Stimulated activated CD8-positive, alpha-beta memory T cell treated with anti-CD3 and anti-CD28 coated beads, Interleukin-4, amount 100 ng/mL, for 4 hours (primary cell): ENCODE measurements at places on chromosomes 4 and X.

DNA sequence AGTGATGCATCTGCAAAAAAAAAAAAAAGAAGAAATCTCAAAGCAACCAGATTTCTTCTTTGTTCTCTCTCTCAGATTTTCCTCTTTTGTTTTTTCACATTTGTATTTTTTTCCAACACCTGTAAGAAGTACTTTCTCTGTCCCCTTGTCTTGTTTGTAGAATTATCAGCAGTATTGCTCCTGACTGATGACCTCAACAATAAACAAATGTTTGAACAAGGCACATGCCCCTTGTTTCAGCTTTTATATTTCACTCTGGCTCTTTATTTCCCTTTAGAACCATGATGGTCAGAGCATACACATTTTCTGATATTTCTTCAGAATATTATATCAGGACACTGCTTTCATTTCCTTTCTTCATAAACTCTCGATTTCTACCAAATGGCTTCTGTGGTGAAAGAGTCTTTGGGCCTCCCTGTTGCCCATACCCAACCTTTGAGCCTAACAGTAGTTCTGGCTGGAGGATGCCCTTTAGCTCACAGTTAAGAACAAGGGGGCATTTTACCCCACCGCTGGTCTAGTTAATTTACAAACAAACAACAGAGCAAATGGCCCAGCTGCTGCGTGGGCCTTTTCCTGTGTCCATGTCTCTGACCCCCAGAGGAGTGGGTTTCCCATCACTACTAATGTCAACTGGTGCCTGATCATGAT, 142.5 kb upstream of the SMAD1 start:
- no peak for DNase-seq

DNA sequence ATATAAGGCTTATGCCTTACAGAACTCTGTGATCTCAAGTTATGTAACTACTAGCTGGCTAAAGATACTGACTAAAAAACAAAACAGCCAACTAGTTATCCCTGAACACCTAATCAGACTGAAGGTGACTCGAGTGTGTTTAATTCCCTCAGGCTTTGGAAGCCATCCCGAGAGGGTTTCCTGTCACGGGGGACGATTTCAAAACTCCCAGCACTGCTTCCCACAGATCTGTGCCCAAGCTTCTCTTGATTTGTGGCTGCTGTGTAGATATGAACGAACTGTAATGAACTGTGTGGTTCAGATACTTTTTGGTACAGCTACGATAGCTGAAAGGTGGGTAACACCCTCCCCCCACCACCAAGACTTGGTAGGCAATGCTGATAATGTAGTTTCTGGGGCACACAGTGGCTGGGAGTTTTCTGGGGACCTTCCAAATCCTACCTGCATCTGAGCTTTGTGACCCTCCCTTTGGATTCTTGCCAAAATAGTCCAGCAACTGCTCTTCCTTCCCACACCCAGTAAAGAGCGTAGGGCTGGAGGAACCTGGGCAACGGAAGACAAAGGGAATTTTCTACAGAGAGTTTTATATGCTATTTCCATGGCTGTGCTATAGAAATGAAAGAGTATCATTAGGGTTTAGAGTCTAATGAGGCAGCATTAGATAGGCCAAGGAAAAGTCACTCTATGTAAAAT, 148.8 kb downstream of the MGST2 start:
- no peak for DNase-seq

DNA sequence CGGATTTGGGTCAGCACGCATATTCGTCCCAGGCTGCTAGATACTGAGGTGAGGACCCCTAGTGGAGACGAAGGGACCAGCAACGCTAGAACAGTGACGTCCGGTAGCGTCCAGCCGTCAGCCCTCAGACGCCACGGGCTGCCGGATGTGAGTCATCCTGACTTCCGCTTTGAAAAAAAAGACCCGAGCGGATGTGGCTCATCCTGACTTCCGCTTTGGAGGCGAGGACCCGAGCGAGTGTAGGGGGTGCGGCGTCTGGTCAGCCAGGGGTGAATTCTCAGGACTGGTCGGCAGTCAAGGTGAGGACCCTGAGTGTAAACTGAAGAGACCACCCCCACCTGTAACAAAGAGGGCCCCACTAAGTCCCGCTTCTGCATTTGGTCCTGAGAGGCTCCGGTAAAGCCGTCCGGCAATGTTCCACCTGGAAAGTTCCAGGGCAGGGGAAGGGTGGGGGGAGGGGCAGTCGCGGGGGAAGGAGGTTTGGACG, at the start of gene MAGEB2:
MAGEB2 (plus strand) TSS at position 207 of the 487 bp plus-strand sequence. CDS start 3,018 bp downstream, outside the sequence.
- DNase-seq: no peak

DNA sequence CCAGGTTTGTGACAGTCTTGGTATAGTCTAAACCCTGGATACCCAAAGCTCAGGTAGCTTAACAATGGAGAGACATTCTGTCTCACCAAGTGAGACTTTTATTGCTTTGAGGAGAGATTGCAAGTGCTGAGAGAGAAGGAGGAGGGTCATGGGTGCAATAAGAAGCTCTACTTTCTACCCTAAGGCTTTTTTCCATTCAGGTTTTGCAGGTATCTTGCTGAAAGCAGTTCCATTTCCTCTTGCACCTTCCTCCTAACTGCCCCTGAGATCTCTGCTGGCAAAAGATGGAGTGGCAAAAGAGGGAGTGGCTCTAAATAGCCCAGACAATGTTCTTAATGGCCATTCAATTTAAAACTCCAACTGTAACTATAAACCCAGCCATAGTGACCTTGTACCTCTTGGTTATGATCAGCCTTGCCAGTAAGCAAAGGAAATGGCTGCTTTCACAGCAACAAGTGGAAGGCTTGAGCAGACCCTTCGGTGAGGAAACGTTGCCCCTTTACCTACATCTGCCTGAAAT, 105.6 kb upstream of the CPEB2 start:
- no peak for DNase-seq

DNA sequence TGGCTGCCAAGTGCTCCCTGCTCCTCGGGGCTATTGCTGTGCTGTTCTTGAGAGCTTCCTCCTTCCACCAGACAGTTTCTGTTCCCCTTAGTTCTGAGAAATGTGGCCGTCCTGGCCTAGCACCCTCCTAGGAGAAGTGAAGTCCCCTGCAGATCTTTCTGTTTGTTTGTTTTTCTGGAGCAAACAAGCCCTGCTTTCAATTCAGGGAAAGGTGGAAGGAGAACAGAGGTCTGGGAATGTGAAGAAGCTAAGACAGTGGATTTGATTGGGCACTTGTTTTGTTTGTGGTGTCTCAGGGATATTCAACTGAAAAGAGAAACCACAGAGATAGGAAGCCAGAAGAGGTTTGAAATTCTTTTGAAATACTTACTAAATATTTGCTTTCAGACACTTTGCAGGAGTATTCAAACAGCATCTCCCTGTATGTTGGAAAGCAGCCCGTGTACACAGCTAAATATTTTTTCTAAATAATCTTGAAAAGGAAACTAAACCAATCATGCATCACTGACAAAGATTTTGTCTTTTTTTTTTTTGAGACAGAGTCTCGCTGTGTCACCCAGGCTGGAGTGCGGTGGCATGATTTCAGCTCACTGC, 36.5 kb upstream of the PPM1K start:
- no peak for DNase-seq

GRCh38 chr4:153090670-153091385, 113.4 kb upstream of the TRIM2 start:
- DNase-seq: no peak

DNA sequence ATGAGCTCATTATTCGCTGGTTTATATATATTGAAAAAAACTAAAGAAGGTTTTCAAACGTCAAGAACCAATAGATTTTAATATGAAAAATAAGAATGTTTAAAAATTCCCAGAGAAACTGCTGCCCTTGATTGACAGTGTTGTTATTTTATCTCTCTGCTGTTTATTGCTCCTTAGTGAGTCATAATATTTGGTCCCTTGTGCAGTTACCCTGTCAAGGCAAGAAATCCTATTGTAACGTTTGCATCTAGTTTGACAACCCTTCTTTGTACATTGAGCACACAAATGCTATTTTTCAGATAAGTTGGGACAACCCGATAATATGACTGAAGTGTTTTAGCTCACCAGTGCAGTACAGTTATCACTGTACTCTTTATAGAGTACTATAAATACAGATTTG, 349.4 kb downstream of the CCSER1 start:
- DNase-seq: no peak

- DNase-seq: no peak
These were observed 26.5 kb downstream of the RPS6KA3 start for GRCh38 chrX:20240201-20240600.

DNA sequence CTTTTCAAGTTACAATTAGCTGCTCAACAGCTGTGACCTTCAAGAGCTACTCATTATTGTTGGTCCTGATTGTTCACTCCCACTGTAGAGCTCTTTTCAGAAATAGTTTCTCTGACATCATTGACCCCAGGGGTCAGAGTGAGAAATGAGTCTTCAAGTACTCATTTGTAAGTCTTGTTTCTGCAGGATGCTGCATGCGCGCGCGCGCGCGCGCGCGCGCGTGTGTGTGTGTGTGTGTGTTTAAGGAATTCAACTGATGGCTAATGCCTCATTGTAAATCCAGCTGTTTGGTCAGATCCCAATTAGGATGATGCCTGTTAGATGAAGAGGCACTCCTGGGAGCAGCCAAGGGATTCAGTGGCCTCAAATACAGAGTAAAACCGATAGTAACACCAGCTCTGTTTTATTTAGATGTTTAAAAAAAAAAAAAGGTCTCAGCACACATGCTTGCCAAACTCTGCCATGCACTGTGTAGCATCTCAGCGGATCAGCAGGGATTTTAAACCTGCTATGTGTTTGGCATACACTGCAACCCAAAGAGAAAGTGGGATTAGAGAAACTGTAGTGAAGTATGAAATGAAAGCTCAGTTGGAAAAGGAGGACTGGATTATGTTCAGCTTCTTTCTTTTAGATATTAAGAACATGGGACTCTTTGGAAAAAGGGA, 332.3 kb downstream of the ADGRL3 start:
- DNase-seq: no peak

DNA sequence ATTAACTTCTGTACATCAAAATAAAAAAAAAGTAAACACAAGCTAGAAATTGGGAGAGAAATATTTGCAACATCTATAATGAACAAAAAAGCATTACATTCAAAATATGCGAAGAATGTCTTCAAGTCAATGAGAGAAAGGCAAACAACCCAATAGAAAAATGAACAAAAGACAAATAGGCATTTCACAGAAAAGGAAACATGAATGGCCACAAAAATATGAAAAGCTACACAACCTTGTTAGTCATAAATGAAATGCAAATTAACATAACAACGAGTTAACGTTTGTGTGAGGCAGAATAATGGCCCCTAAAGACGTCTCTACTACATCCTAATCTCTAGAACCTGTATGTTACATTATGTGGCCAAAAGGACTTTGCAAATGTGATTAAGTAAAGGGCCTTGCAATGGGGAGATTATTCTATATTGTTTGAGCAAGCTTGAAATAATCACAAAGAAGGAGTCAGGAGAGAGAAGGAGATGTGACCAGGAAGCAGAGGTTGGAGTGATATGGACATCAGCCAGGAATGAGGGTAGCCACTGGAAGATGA, 86.8 kb downstream of the WDFY3 start:
- no peak for DNase-seq

GRCh38 chrX:54920610-54921426, at the start of gene TRO:
Gene TRO, plus strand, starts transcription at chrX:54920824. Its CDS starts 1,423 bp downstream, at chrX:54922247.
- no peak for DNase-seq

DNA sequence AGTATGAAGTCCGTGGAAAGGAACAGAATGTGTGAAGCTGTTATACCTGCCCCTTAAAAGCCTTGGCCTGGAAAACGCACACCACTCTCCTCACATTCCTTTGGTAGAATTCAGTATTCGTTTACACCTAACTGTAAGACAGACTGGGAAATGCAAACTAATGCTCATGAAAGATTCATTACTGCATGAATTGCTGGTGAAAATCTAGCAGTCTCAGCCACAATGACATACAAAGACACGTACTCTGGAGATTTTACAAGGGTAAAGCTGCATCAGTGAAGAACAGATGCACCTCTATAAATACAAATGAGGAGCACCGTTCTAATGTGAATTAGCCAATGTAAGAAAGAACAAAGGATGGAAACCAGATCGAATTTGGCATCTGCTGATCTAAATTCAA, 2051.3 kb downstream of the PCDH7 start:
- no peak for DNase-seq

DNA sequence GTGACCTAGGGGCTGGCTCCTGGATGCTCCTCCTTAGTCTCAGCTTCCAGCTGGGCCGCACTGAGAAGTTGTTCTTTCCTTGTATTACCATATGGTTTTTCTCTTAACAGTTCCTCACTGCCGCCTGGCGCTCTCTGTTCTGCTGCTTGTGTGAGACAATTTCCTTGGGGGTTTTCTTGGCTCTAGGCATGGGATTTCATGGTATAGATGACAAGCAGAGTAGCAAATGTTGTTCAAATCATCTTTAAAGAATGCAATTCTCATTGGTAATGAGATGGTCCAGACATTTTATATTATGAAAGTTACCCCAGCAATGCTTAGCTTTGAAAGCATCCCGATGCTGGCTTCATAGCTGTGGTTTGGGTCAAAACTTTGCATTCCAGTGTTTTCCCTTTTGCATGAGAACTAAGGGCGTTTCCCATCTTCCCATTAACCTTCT, 37.6 kb downstream of the SEPTIN11 start:
- no peak for DNase-seq

- DNase-seq: no peak
These were observed 58.5 kb downstream of the NPY1R start for GRCh38 chr4:163273922-163274321.

GRCh38 chrX:70478526-70479245, 34.1 kb downstream of the DLG3 start:
- no peak for DNase-seq

DNA sequence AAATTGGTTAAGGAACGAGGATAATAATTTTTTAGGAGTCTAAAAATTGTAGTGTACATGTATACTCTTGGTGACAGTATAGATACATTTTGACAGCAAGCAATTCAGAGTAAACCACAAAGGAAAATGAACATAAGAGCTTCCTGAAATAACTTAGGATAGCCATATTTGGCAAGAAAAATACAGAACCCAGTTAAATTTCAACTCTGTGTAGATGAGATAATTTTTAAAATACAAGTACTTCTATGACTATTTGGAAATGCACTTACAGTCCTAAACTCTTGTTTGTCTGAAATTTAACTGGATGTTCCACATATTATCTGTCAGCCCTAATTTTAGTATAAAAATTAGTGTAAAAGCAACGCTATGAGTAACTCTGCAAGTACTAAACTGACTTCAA, 124.4 kb upstream of the PCDH18 start:
- no peak for DNase-seq

- DNase-seq: no peak
These were observed 324.1 kb upstream of the EMCN start for GRCh38 chr4:100841911-100842310.

GRCh38 chr4:171594293-171594692, 218.9 kb upstream of the GALNTL6 start:
- no peak for DNase-seq

GRCh38 chrX:149036086-149036485, 469.0 kb downstream of the IDS start:
- no peak for DNase-seq

- no peak for DNase-seq
These were observed 6.6 kb upstream of the MAGEB17 start for GRCh38 chrX:16160729-16161128.

GRCh38 chrX:42715701-42716262, 62.2 kb downstream of the PPP1R2C start:
- no peak for DNase-seq
